ENCODE measurements at places on chromosomes 1 and 21. TPM values are rescaled to one million over a fixed set of nuclear protein-coding genes. Genes with fewer than 3 reads are reported as not detected.

The PGLYRP4 gene
- polyA plus RNA-seq, result not detected

The OR2M3 gene
- polyA plus RNA-seq, result 0.01 TPM

The MYBPH gene
- 0.41 TPM for polyA plus RNA-seq

The OR14A2 gene
- not detected for polyA plus RNA-seq

- no peak for DNase-seq
Observed at GRCh38 chr1:85340427-85340826, 64.0 kb upstream of the BCL10 start.

- peak; percentile 49 for DNase-seq
Observed at GRCh38 chr21:43578677-43579303, 80.5 kb downstream of the HSF2BP start.

DNA sequence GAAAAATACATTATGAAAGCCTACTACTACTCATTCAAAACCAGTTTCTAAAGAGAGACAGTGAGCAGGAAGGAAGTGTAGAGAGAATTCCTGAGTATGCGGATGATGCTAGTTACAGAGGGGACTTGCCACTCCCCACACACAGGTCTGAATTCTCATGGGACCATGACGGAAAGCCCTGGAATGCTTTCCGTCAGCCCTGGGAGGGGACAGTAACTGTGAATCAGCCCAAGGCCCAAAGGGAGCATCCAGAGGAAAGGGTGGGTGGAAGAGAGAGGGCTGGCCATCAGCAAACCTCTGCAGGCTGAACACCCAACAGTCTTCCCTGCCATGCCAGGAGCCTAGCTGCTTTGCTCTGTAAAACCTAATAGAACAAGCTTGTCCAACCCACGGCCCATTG is 36.4 kb downstream of the RCSD1 start:
- no peak for DNase-seq

DNA sequence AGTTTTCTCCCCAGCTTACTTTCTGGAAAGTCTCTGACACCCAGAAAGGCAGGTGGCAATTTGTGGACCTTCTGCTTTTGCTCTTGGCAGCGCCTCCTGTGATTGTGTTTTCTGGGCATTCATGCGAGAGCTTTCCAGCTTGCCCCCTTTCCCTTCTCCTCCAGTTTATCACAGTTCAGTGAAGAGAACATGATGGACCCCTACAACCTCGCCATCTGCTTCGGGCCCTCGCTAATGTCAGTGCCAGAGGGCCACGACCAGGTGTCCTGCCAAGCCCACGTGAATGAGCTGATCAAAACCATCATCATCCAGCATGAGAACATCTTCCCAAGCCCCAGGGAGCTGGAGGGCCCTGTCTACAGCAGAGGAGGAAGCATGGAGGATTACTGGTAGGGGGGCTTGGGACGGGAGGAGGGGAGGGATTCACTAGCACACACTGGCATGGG is 24.3 kb upstream of the IKBKE start:
- DNase-seq, result no peak

GRCh38 chr1:167012570-167012969 is 23.5 kb downstream of the MAEL start:
- DNase-seq, result no peak

DNA sequence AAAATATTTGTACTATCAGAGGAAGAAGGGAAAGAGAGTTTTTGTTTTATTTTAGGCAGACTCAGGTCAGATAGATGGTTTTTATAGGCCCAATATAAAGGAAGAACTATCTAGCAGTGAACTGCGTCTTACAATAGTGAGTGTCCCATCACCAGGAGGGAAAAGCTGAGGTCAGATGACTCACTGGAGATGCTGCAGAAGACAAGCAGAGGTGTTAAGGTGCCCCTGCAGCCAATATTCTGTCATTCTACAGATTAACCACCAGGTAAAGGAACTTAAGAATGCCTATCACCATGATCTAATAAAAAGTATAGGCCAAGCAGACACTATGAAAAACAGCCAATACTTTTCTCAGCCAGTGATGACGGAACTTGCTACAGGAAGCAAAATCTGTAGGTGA is 29.6 kb downstream of the IVNS1ABP start:
- no peak for DNase-seq

DNA sequence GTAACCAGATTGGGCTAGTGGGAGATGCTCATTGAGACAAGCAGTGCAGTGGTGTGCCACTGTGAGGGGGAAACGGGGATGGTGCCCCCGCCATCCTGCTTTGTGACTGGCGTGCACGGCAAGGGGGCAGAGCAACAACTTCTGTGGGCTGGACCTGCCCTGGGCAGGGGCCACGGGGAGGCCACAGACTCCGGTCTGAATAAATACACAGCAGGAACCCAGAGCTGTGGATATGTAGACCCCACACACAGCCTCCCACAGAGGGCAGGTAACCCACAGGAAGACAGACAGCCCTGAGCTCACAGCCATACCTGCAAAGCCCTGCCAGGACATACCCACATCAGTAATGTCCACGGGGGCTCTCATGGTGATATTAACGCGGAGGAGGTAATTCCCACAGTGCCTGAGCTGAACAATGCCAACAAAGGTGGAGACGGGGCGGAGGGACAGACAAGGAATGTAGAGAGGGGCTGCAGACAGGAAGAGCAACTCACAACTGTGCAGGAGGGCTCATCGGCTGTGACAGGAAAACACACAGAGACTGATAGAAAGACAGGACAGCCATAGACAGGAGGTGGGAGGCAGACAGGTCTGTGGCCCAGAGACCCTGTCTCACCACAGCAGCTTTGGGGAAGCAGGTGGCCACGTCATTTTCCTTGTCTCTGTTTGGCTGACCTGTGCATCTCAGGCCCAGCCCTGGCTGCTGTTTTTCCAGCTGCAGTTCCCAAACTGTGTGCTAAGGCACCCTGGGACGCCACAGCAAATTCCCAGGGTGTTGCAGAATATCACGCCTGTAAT is 4.9 kb upstream of the WNT3A start:
- DNase-seq, result no peak

GRCh38 chr1:3407021-3407420 is 47.4 kb upstream of the ARHGEF16 start:
- no peak for DNase-seq

GRCh38 chr21:33359446-33359845 is 34.7 kb downstream of the IFNAR1 start:
- no peak for DNase-seq

- DNase-seq, result no peak
Observed at GRCh38 chr1:46072975-46073374, 59.5 kb downstream of the PIK3R3 start.

GRCh38 chr1:98304888-98305287 is 356.6 kb upstream of the SNX7 start:
- no peak for DNase-seq
